ENCODE measurements at places on chromosomes 7 and 10. TPM values are rescaled to one million over a fixed set of nuclear protein-coding genes. Genes with fewer than 3 reads are reported as not detected.

The OSBPL3 gene
- 16.2 TPM for polyA plus RNA-seq

The CRYGN gene
- 0.72 TPM for polyA plus RNA-seq

- no peak for DNase-seq
These were observed 130.2 kb downstream of the KCNMA1 start for GRCh38 chr10:77507291-77507880.

DNA sequence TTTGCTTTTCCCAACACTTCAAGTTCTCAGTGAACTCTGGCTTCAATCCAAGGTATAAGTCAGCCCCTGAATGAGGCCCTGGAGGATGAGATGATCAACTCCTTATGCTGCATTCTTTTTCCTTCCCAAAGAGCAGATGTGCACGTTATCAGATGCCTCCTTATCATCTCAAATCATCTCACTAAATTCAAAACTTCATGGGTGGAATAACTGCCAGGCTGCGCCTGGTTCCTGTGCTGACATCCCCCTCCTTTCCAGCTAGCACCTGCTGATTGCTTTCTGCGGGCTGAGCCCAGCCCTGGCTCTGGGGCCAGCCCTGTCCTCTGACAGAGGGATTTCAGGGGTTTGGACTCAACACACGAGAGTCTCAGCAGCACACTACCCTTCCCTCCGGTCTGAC, 44.9 kb downstream of the TLL2 start:
- no peak for DNase-seq

DNA sequence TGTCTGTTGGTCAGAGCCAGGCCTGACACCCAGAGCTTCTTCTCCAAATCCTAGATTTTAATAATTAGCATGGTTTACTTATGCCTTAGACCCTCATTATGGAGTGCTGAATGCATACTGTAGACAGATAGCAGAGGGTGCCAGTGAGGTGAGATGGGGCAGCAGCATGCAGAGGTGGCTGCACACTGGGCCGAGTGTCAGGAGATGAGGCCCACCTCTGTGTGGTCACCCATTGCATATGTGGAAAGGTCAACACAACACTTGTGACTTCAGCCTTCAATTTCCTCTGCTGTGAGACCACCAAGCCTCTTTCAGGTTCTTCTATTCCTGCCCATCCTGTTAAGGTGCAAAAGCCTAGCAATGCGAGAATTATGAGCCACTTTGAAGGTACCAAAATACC, 39.7 kb upstream of the NMT2 start:
- no peak for DNase-seq

- no peak for DNase-seq
These were observed 130.7 kb upstream of the SH2B2 start for GRCh38 chr7:102155821-102156441.

Measured in spleen (tissue), 13 donors.